ENCODE measurements at places on chromosomes 3 and 15. TPM values are rescaled to one million over a fixed set of nuclear protein-coding genes. Genes with fewer than 3 reads are reported as not detected.
A peak's percentile ranks its signal among the peaks of the same experiment; 100 is the strongest.

GRCh38 chr3:192928720-192929119 lies 11.1 kb upstream of the MB21D2 start:
- peaks cover 5% of the 10 kb centered on the region for H3K4me1 ChIP-seq
- H3K27ac ChIP-seq, result peak overlapping the region; percentile 53
- H3K27me3 ChIP-seq, result no peaks in the 10 kb centered on the region
- no peak for DNase-seq
- no peak overlapping the region for H3K4me3 ChIP-seq

DNA sequence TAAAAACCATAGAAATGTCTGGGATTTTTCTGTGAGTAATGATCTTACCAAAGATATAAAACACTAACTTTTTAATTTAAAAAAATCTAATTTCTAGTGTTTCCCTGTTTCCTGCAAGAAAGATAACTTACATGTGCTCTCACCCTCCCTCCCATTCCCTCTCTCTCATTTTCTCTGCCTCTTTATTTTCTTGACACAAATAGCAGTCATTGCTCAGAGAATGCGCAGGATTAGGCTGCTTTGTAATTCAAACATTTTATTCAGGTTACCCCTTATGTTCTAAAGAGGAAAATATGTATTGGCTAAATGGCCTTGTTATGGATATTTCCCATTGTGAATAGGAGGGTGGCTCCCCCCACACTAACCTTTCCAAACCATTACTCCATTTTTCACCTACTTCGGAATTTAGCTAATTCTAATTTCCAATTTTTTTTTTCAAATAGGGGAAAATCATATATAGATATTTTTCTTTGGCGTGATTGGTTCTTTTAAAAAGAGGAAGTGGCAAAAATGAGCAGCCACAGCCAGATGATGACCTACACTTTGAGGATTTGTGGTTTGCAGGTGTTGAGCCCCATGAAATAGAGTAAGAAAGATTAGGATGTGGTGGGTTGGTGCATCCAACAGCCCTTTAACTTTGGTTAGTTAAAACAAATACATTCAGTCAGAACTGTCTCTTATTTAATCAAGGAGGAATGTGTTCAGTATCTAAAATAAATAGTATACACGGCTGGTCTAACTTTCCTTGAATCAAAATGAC lies 554.4 kb downstream of the IGSF11 start:
- peaks cover 7% of the 10 kb centered on the region for H3K4me1 ChIP-seq
- H3K27ac ChIP-seq, result no peak overlapping the region
- H3K4me3 ChIP-seq, result no peak overlapping the region
- no peaks in the 10 kb centered on the region for H3K27me3 ChIP-seq
- DNase-seq, result no peak
- no peaks in the 10 kb centered on the region for H3K36me3 ChIP-seq

GRCh38 chr15:91981821-91982800 lies 128.6 kb downstream of the SLCO3A1 start:
- no peaks in the 10 kb centered on the region for H3K36me3 ChIP-seq
- peaks cover 6% of the 10 kb centered on the region for H3K27me3 ChIP-seq
- H3K4me3 ChIP-seq, result no peak overlapping the region
- peaks cover 7% of the 10 kb centered on the region for H3K4me1 ChIP-seq
- no peak overlapping the region for H3K27ac ChIP-seq

DNA sequence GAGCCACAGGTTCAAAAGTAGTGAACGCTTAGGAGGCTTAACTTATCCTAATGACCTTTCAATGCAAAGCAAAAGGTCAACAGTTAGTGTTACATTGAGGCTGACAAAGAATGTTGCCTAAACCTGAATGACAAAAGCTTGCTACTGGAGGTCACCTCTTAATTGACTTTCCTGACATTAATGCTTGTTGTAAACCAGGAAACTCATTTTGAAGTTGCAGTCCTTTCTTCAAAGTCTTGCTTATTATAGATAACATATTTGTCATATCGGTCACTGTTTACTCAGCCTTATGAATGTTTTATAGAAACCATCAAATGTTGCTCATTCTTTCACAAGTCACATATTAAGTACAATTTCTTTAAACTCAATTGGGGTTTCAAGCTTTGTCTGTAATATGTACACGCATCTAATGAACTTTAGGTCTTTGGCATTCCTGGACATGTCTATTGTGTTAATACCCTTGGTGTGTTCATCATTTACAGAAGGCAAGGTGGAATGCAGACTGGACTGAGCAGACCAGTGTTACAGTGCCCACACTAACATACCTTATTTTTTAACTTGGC lies 488.2 kb upstream of the NECTIN3 start:
- peaks cover 3% of the 10 kb centered on the region for H3K4me1 ChIP-seq
- DNase-seq, result no peak
- no peak overlapping the region for H3K4me3 ChIP-seq

DNA sequence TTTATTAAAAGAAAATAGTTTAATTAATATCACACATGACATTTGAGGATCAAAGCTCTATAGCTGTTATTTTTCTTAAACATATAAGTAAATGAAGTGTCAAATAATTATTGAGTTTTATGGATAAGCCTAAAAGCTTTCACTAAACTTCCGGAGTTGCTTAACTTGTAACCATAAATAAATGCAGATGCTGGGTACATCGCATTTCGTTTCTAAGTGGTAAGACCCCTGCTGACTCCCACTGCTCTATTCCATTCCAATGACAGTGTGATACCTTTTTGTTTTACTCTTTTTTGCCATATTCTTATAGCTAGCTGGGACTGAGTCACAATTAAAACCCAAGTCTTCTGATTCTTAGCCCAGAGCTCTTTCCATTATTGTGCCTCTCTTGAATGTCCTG lies 411.1 kb downstream of the SOX2 start:
- H3K4me1 ChIP-seq, result no peaks in the 10 kb centered on the region
- no peaks in the 10 kb centered on the region for H3K36me3 ChIP-seq
- no peak overlapping the region for H3K4me3 ChIP-seq
- no peak for DNase-seq
- no peaks in the 10 kb centered on the region for H3K27me3 ChIP-seq

DNA sequence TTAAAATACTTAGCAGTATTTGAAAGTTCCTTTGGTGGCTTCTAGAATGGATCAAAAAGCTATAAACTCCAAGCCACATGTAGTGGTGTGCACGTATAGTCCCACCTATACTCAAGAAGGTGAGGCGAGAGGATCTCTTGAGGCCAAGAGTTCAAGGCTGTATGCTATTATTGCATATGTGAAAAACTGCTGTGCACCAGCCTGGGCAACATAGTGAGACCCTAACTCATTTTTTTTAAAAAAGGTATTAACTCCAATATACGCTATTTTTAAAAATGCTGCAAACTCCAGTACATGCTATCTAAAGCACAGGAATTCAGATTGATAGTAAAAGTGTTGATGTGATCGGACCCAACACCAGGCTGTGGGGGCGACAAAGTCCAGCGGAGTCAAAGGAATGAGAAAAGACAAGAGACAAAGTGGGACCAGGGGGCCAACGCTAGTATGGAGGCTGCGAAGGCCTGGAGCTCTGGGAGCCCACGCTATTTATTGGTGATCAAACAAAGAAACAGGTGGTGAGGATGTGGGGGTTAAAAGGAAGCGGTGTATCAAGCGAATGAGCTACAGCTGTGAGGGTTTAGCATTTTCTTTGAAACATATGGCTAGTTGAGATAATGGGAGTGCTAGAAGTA lies 66.6 kb downstream of the ARIH1 start:
- no peaks in the 10 kb centered on the region for H3K36me3 ChIP-seq
- no peak for DNase-seq
- H3K4me3 ChIP-seq, result no peak overlapping the region
- H3K4me1 ChIP-seq, result no peaks in the 10 kb centered on the region
- no peak overlapping the region for H3K27ac ChIP-seq

- no peak overlapping the region for H3K4me3 ChIP-seq
- H3K36me3 ChIP-seq, result no peaks in the 10 kb centered on the region
- no peaks in the 10 kb centered on the region for H3K4me1 ChIP-seq
- H3K27me3 ChIP-seq, result no peaks in the 10 kb centered on the region
- no peak overlapping the region for H3K27ac ChIP-seq
Observed at GRCh38 chr3:105730801-105731354, 137.9 kb downstream of the CBLB start.

- no peak overlapping the region for H3K4me3 ChIP-seq
- no peaks in the 10 kb centered on the region for H3K36me3 ChIP-seq
- H3K4me1 ChIP-seq, result peaks cover 22% of the 10 kb centered on the region
Observed at GRCh38 chr3:196219970-196220311, 3.6 kb downstream of the SLC51A start.

GRCh38 chr15:62432702-62433398 lies 267.8 kb upstream of the C2CD4B start:
- DNase-seq, result no peak
- no peaks in the 10 kb centered on the region for H3K27me3 ChIP-seq
- no peak overlapping the region for H3K4me3 ChIP-seq
- H3K36me3 ChIP-seq, result no peaks in the 10 kb centered on the region

DNA sequence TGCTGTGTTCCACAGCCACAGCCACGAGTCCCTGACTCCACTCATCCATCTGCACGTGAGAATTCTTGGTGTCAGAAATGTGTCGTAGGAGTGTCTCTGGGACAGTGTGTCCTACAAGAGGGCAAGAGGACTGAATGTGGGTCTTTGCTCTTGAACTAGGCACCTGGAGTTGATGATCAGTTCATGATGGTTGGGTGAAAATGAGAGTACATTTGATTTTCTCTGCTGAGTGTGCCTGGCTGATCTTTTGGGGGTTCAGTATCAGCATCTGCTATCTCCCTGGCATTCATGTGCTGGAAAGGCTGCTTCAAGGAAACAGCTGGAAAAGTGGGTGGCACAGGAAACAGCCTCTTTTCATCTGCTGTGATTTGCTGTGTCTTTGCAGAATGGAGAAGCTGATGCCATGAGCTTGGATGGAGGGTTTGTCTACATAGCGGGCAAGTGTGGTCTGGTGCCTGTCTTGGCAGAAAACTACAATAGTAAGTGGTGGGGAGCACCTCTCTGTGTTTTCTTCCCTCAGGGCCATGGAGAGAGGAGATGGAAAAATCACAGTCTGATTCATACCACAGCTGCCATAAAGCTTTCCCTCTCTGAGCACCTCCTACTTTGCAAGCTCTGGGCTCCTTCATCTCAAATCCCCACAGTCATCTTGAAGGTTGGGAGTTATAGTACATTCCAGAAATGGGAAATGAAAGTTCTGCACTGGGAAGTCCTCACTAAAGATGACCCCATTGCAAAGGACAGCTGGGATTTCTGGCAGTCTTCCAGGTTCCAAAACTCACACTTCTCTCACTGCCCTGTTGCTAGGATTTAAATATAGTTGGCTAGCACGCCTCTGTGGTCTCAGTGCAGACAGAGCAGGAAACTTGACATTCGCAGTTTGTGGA lies 17.8 kb downstream of the TF start:
- H3K36me3 ChIP-seq, result no peaks in the 10 kb centered on the region
- peaks cover 4% of the 10 kb centered on the region for H3K27me3 ChIP-seq
- H3K27ac ChIP-seq, result no peak overlapping the region
- H3K4me1 ChIP-seq, result no peaks in the 10 kb centered on the region
- no peak overlapping the region for H3K4me3 ChIP-seq
- DNase-seq, result peak; percentile 25

GRCh38 chr15:62592920-62593319 lies 427.8 kb upstream of the C2CD4B start:
- peaks cover 40% of the 10 kb centered on the region for H3K4me1 ChIP-seq
- no peaks in the 10 kb centered on the region for H3K36me3 ChIP-seq
- DNase-seq, result no peak
- H3K4me3 ChIP-seq, result no peak overlapping the region

Gene TM4SF18
- 1.7 TPM for total RNA-seq

Gene CERS3
- 2.5 TPM for total RNA-seq

Gene P2RY14
- 0.24 TPM for total RNA-seq

Gene TF
- total RNA-seq, result 373 TPM

Measured in hepatocyte (in vitro differentiated cells).